Stimulated activated CD8-positive, alpha-beta memory T cell treated with anti-CD3 and anti-CD28 coated beads, Interleukin-12 subunit alpha, Interleukin-12 subunit beta, amount 100 ng/mL, for 4 hours (primary cell): ENCODE measurements at places on chromosomes 16 and 17.

GRCh38 chr16:14181371-14182050 lies 110.4 kb downstream of the MRTFB start:
- no peak for DNase-seq

- DNase-seq: no peak
Measured at GRCh38 chr17:67420994-67421393, 43.9 kb downstream of the PITPNC1 start.

- no peak for DNase-seq
Measured at GRCh38 chr16:82470620-82471152, 156.1 kb upstream of the CDH13 start.

- DNase-seq: no peak
Measured at GRCh38 chr17:80795090-80795580, 196.5 kb upstream of the CHMP6 start.

- no peak for DNase-seq
Measured at GRCh38 chr17:79361873-79362771, 248.7 kb downstream of the RBFOX3 start.
